ENCODE measurements at places on chromosomes 2 and 18.
A peak's percentile ranks its signal among the peaks of the same experiment; 100 is the strongest.

- DNase-seq: peak; percentile 50
These were observed 215.2 kb downstream of the RAD51AP2 start for GRCh38 chr2:17303054-17303453.

DNA sequence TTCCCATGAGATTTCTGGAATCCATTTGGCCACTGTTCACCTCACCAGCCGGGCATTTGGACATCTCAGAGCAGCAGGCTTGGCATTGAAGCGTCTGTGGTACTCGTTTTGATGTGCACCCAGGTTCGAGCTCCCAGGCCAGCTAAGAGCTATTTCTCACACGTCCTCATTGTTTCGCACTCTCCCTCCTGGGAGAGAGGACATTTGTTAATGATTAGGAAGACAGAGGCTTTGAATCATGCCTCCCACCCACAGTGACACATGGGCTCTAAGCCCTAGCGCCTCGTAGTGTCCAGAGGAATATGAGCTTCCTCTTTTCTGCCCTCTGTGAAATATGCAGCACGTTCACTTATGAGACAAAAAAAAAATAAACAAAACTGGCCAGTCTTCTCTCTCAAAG lies 361.8 kb downstream of the RND3 start:
- peak; percentile 95 for DNase-seq

DNA sequence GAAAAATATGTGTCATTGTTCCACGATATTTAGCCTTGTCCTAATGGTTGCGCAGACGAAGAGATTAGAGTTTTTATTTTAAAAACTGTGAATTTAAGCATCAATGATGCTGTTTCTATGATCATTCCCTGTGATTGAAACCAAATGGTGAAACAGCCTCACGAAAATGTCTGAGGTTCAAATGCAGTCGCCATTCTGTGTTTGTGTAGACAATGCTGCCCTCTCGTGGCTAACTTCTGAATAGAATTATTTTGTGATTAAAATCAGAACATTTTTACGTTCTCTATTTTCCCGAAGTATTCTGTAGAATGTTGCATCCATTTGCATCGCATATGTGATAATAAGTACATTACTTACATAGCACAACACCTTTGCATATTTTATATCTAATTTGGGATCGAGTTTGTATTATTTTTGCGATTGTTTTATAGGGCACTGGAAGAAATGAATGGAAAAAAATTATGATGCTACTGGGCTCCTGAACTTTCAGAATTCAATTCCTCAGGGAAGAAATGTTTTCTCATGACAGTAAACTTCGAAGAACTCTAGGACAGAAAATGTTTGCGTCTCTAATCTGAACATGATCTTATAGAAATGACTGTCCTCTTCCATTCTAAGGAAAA lies 54.8 kb upstream of the CREB1 start:
- DNase-seq: peak; percentile 72

GRCh38 chr2:216651351-216651881 lies 18.2 kb downstream of the IGFBP2 start:
- DNase-seq: peak; percentile 42

DNA sequence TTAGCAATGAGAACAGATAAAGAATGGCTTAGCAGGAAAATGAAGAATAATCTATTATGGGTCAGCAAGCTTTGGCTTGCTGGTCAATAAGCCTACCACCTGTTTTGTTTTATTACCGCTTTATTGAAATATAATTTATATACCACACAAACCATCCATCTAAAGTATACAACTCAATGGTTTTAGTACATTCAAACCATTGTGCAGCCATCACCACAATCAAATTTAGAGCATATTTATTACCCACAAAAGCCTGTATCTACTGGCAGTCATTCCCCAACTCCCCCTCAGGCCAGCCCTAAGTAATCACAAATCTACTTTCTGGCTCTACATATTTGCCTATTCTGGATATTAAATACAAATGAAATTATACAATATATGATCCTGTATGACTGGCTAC lies 17.2 kb downstream of the PPP3R1 start:
- DNase-seq: no peak

GRCh38 chr2:168378960-168379669 lies 77.0 kb upstream of the CERS6 start:
- DNase-seq: no peak

DNA sequence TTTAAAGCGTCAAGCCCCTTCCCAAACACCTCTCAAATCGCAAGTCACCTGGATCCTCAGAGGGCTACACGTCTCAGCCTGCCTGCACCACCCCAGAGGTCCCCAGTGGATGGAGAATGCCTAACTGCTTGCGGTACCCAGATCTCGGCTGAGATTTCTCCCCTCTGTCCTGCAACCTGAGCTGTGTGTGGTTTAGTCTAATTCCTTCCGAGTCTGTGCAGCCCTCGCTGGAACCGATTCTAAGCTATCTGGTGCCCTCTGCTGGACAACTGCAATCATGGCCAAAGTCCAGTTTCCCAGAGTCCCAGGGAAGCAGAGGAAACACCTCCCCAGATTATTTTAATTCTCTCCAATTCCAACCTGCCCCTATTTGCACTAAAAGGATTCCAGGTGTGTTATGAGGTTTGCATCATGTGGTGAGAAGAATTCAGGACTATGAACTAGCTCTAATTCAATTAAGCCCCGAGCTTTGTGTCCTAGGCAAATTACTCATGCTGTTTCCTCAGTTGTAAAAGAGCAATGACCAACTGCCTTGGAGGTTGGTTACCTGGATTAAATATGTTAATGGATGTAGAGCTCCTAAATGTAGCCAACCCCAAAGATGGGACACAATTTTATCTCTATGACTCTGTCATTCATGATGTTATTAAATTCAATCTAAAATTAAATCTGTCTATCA lies 276.1 kb upstream of the NCKAP5 start:
- peak; percentile 69 for DNase-seq

DNA sequence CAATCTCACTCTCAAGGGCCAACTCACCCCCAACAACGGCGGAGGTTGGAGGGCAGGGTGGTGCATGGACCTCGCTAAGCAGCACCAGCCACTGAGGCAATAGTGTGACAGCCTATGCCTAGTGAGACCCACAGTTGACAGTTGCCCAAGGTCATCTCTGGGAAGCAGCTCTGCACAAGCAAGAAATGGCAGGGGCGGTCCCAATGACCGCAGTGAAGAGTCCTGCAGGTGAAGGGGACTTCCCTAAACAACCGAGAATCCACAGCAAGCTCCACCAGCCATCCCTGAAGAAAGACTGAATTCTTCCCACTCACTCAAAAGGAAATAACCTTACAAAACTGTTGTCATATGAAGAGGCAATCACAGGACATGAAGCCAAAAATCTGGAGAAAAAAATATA lies 313.4 kb upstream of the ID2 start:
- no peak for DNase-seq

DNA sequence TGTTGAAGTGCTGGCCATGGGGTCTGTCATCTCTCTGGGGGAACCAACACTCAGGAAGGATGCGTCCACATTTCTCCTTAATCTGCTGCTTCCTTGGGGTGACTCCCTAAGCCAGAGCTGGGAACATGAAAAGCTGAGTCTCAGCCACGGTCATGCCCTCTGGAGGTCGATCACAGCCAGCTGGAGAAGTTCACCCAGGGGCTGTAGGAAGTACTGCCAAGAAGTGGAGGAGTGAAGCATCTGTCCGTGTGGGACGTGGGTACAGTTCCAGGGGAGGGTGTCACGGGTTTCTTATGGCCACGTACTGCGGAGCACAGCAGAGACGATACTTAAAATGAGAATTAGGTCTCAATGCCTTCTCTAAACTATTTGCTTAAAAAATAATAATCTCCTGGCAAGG lies 42.4 kb upstream of the IGFBP2 start:
- DNase-seq: peak; percentile 58

- DNase-seq: no peak
These were observed 54.8 kb downstream of the SPTBN1 start for GRCh38 chr2:54510916-54511315.

- no peak for DNase-seq
These were observed 22.7 kb downstream of the ANKRD29 start for GRCh38 chr18:23640052-23640451.

DNA sequence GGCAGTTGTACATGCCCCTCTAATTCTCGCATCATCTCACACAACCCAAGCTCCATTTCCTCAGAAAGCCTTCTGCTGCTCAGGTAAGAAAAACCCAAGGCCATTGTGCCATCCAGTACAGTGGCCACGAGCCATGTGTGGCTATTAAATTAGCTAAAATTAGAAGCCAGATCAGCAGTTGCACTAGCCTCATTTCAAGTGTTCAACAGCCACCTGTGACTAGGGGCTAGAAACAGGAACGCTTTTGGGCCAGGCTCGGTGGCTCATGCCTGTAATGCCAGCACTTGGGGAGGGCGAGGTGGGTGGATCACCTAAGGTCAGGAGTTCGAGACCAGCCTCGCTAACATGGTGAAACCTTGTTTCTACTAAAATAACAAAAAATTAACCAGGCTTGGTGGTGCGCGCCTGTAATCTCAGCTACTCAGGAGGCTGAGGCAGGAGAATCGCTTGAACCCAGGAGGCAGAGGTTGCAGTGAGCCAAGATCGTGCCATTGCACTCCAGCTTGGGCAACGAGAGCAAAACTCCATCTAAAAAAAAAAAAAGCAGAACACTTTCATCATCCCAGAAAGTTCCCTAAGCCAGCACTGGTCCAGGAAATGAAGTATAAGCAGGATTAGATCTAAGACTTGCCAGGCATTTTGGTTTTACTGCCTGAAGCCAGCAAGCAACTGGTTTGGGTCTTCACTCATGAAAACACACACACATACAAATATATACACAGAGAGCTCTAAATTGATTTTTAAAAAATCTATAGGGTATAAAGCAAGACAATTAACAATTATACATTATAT lies 35.7 kb downstream of the ATP8B1 start:
- peak; percentile 37 for DNase-seq

GRCh38 chr2:163467251-163467630 lies 268.6 kb downstream of the FIGN start:
- peak; percentile 3 for DNase-seq

- no peak for DNase-seq
These were observed 115.9 kb downstream of the CAPN13 start for GRCh38 chr2:30691091-30691947.

- no peak for DNase-seq
These were observed 2.8 kb upstream of the RESP18 start for GRCh38 chr2:219335373-219335786.

GRCh38 chr2:80610108-80610507 lies 305.6 kb upstream of the LRRTM1 start:
- no peak for DNase-seq

GRCh38 chr2:228869636-228870264 lies 401.3 kb downstream of the PID1 start:
- DNase-seq: no peak

DNA sequence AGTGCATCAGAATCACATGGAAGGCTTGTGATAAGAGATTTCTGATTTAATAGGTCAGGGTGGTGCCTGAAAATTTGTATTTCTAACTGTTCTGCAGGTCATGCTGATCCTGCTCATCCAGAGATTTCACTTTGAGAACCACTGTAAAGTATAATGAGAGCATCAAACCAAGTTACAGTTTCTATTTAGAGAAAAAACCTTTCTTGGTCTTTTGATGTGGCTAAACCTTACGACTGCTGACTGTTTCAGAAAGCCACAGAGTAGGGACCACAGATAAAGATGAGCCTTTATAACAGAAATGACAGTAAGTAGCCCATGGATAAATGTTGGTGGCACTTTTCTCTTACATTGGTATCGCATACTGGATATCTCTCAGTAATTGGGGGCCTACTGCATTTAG lies 109.4 kb upstream of the FANCL start:
- no peak for DNase-seq

GRCh38 chr2:96248624-96249023 lies 17.2 kb downstream of the TMEM127 start:
- no peak for DNase-seq

DNA sequence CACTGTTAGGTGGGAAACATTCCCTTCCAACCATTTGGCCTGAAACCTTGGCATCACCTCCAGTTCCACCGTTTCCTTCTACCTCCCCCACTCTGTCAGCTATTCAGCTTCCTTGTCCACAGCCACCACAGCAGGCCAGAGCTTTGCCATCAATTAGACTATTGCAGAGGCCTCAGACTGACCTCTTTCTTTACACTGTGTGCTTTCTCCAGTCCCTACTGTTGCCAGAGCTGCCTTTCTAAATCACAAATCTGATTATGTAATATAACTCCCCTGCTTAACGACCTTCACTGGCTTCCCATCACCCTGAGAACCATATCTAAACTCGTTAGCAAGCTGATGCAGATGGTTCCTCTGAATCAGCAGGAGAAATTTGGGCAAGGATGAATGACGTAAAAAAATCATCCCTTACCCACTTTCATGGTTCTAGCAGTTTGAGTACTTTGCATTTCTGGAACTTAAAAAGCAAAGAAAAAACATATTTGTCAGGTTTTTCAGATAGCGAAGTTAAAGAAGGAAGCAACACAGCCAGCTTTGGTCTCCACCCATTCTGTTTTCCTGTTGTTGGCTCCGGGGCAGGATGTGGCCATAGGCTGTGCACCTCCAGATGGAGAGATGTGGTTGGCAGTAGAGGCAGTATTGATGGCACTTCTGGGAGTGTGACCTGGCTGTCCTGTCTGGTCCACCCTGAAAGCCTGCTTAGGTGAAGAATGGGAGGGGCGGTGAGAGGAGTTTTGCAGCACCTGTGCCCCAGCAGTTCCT lies 422.1 kb downstream of the PARD3B start:
- DNase-seq: no peak

DNA sequence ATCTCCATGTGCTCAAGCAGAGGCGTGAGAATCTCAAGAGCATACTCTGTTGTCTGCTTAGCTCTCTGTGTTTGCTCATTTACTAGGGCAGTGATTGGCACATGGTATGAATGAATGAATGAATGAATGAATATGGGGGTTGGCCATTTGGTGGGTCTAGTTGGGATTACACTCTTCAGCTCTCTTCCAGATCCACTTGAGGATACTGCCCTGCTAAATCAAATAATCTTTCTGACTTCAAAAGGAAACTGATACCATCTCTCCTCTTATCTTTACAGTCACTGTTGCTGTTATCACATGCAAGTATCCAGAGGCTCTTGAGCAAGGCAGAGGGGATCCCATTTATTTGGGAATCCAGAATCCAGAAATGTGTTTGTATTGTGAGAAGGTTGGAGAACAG lies 1.9 kb downstream of the IL36G start:
- DNase-seq: no peak

DNA sequence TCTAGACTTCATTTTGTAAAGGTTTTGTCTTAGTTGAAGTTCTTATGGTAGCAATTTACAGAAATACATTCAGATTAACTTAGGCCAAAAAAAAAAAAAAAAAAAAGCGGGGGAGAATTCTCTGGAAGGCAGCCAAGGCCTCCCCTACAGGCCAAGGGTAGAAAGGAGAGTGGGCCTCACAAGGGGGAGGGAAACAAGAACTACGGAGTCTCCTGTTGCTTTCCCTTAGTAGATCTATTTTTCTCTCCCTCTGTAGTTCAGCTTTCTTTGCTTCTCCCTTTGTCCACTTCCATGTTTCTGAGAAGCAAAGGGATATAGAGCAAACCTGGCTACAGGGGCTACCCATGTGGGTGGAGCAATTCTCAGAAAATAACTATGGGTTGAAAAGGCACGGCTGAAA lies 2.4 kb upstream of the STK11IP start:
- DNase-seq: no peak

GRCh38 chr2:68426848-68427579 lies 40.1 kb downstream of the FBXO48 start:
- no peak for DNase-seq

Measured in AG10803 (cell line).